HepG2 (cell line): ENCODE measurements at places on chromosomes 2 and 18. TPM values are rescaled to one million over a fixed set of nuclear protein-coding genes. Genes with fewer than 3 reads are reported as not detected.

HOXD3 gene
- 0.08 and 0.09 TPM in 2 replicates for total RNA-seq

ANKRD62 gene
- total RNA-seq, result not detected in 2 replicates

CDH20 gene
- total RNA-seq, result not detected in 2 replicates

ELMOD3 gene
- total RNA-seq, result 10.3 and 13.3 TPM in 2 replicates

TRPM8 gene
- total RNA-seq, result not detected in 2 replicates

SOWAHC gene
- total RNA-seq, result 22.5 and 24.7 TPM in 2 replicates

ATG16L1 gene
- 51.7 and 61.2 TPM in 2 replicates for total RNA-seq

CABLES1 gene
- 25.8 and 32.4 TPM in 2 replicates for total RNA-seq

ATP8B1 gene
- 3.7 and 4.0 TPM in 2 replicates for total RNA-seq

GPR75 gene
- total RNA-seq, result 2.4 and 3.3 TPM in 2 replicates

DYTN gene
- not detected in 2 replicates for total RNA-seq
